ENCODE measurements at places on chromosomes 6 and 20. TPM values are rescaled to one million over a fixed set of nuclear protein-coding genes. Genes with fewer than 3 reads are reported as not detected.

KIZ gene
- 20.6 TPM for total RNA-seq

STMND1 gene
- total RNA-seq, result not detected

MUC22 gene
- not detected for total RNA-seq

NKX2-4 gene
- not detected for total RNA-seq

SAMD10 gene
- 33.6 TPM for total RNA-seq

ACOT8 gene
- total RNA-seq, result 26.2 TPM

PDYN gene
- total RNA-seq, result not detected

HLA-DRB1 gene
- 117 TPM for total RNA-seq

RBPJL gene
- not detected for total RNA-seq
